ENCODE measurements at places on chromosomes 2 and 18. TPM values are rescaled to one million over a fixed set of nuclear protein-coding genes. Genes with fewer than 3 reads are reported as not detected.

Gene ABCG5
- not detected for total RNA-seq

Gene CAVIN2
- total RNA-seq: 28.5 TPM

Gene UGT1A10
- total RNA-seq: not detected

Gene KIF5C
- total RNA-seq: 0.45 TPM

Gene GYPC
- 100 TPM for total RNA-seq

Gene RGPD4
- total RNA-seq: not detected

Gene ONECUT2
- total RNA-seq: under 0.01 TPM

Gene MYL1
- not detected for total RNA-seq

Gene SERPINB4
- not detected for total RNA-seq

Gene MPP4
- total RNA-seq: 4.7 TPM

Gene SPDYA
- 0.17 TPM for total RNA-seq

Gene C1QL2
- total RNA-seq: not detected

Gene ZNF396
- total RNA-seq: 0.67 TPM

Gene FEV
- total RNA-seq: not detected

Gene IKZF2
- total RNA-seq: 5.9 TPM

Gene FHOD3
- total RNA-seq: 2.9 TPM

Gene STON1
- total RNA-seq: 5.8 TPM

Gene MREG
- total RNA-seq: 2.0 TPM

Gene PSMD14
- total RNA-seq: 71.4 TPM

Gene DSG1
- not detected for total RNA-seq

Gene IL1RL1
- 0.17 TPM for total RNA-seq

Gene SLC8A1
- total RNA-seq: 11.9 TPM

Gene PLA2R1
- 1.5 TPM for total RNA-seq

Gene KCNIP3
- total RNA-seq: 2.0 TPM

Gene IL36A
- total RNA-seq: not detected

Gene CPO
- not detected for total RNA-seq

Gene PSMA8
- total RNA-seq: not detected

Gene ERMN
- not detected for total RNA-seq

Gene CACNB4
- total RNA-seq: 0.15 TPM

Gene SCN3A
- 0.17 TPM for total RNA-seq

Gene FAP
- total RNA-seq: 40.7 TPM

Gene NCL
- 96.0 TPM for total RNA-seq

Gene PLEK
- total RNA-seq: not detected

Gene CCBE1
- 52.3 TPM for total RNA-seq

Gene TIMM21
- total RNA-seq: 45.9 TPM

Gene IGFBP2
- 38.7 TPM for total RNA-seq

Gene GLB1L
- 12.9 TPM for total RNA-seq

Gene INO80C
- 7.6 TPM for total RNA-seq

Gene NAT8
- total RNA-seq: not detected

Gene NDC80
- total RNA-seq: 33.0 TPM

Measured in bronchus fibroblast of lung (primary cell).